ENCODE measurements at places on chromosomes 3 and 15. TPM values are rescaled to one million over a fixed set of nuclear protein-coding genes. Genes with fewer than 3 reads are reported as not detected.

- no peak for DNase-seq
- H3K36me3 ChIP-seq = no peaks in the 10 kb centered on the region
- H3K27ac ChIP-seq = no peak overlapping the region
- H3K27me3 ChIP-seq = no peaks in the 10 kb centered on the region
These were observed 112.4 kb upstream of the TLE3 start for GRCh38 chr15:70210076-70210475.

GRCh38 chr3:120652896-120653545 is 29.0 kb downstream of the HGD start:
- no peaks in the 10 kb centered on the region for H3K36me3 ChIP-seq
- no peak for DNase-seq
- no peak overlapping the region for H3K4me3 ChIP-seq
- no peak overlapping the region for H3K27ac ChIP-seq
- no peaks in the 10 kb centered on the region for H3K27me3 ChIP-seq
- H3K4me1 ChIP-seq = no peaks in the 10 kb centered on the region

- H3K4me1 ChIP-seq = no peaks in the 10 kb centered on the region
- no peaks in the 10 kb centered on the region for H3K36me3 ChIP-seq
- no peaks in the 10 kb centered on the region for H3K27me3 ChIP-seq
- DNase-seq = no peak
- no peak overlapping the region for H3K27ac ChIP-seq
These were observed 7.7 kb downstream of the CXCR6 start for GRCh38 chr3:45950686-45951600.

GRCh38 chr15:61169275-61169903 is 59.7 kb downstream of the RORA start:
- H3K4me3 ChIP-seq = no peak overlapping the region
- no peak overlapping the region for H3K27ac ChIP-seq
- H3K27me3 ChIP-seq = no peaks in the 10 kb centered on the region
- H3K4me1 ChIP-seq = no peaks in the 10 kb centered on the region

DNA sequence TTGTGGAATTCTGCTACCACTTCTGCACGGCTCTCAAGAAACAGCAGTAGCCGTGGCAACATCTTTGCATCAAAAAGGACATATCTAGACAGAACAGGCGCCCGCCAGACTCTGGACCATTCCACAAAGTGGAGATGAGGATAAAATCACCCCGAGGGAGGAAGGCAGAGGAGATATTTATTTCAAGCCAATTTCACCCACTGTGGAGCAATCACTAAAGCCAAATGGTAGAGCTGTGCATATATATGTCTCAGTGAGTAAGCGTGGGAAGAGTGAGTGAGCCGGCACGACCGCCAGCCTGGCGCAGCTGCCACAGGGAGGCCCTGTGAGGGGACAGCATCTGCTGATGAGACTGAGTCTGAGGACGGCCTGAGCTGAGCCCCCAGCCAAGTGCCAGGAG is 111.3 kb downstream of the MEGF11 start:
- no peaks in the 10 kb centered on the region for H3K36me3 ChIP-seq
- no peaks in the 10 kb centered on the region for H3K4me1 ChIP-seq
- H3K27ac ChIP-seq = no peak overlapping the region
- peaks cover 2% of the 10 kb centered on the region for H3K27me3 ChIP-seq
- no peak overlapping the region for H3K4me3 ChIP-seq
- no peak for DNase-seq

- H3K4me3 ChIP-seq = no peak overlapping the region
- no peaks in the 10 kb centered on the region for H3K27me3 ChIP-seq
- no peaks in the 10 kb centered on the region for H3K4me1 ChIP-seq
- H3K27ac ChIP-seq = no peak overlapping the region
- DNase-seq = no peak
- H3K36me3 ChIP-seq = no peaks in the 10 kb centered on the region
These were observed 196.2 kb upstream of the CFAP20DC start for GRCh38 chr3:59245859-59246501.

Gene ITIH1
- total RNA-seq = 0.31 TPM

Gene LTK
- not detected for total RNA-seq
